NCI-H1417 treated with DMSO at 0.1 percent for 48 hours (cell line): ENCODE measurements at places on chromosomes 11 and 22.

- DNase-seq: no peak
Observed at GRCh38 chr22:45398214-45398613, 15.2 kb downstream of the SMC1B start.

- no peak for DNase-seq
Observed at GRCh38 chr11:73464347-73464746, 88.1 kb downstream of the RELT start.

GRCh38 chr11:116871248-116871647 is 33.8 kb upstream of the APOA1 start:
- no peak for DNase-seq

GRCh38 chr11:9053316-9054035 is 37.9 kb downstream of the SCUBE2 start:
- DNase-seq: no peak

- DNase-seq: no peak
Observed at GRCh38 chr22:25554238-25554671, 10.2 kb upstream of the GRK3 start.

DNA sequence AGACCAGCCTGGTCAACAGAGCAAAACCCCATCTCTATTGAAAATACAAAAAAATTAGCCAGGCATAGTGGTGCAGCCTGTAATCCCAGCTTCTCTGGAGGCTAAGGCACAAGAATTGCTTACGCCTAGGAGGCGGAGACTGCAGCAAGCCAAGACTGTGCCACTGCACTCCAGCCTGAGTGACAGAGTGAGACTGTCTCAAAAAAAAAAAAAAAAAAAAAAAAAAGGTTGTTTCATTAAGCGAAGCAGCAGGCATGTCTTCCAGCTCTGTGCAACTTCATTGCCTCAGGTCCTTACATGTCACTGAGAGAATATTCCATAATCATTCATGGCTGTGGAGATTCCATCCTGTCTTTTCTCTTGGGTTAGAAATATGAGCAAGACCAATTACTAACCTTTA is 16.9 kb downstream of the GAB2 start:
- DNase-seq: no peak

DNA sequence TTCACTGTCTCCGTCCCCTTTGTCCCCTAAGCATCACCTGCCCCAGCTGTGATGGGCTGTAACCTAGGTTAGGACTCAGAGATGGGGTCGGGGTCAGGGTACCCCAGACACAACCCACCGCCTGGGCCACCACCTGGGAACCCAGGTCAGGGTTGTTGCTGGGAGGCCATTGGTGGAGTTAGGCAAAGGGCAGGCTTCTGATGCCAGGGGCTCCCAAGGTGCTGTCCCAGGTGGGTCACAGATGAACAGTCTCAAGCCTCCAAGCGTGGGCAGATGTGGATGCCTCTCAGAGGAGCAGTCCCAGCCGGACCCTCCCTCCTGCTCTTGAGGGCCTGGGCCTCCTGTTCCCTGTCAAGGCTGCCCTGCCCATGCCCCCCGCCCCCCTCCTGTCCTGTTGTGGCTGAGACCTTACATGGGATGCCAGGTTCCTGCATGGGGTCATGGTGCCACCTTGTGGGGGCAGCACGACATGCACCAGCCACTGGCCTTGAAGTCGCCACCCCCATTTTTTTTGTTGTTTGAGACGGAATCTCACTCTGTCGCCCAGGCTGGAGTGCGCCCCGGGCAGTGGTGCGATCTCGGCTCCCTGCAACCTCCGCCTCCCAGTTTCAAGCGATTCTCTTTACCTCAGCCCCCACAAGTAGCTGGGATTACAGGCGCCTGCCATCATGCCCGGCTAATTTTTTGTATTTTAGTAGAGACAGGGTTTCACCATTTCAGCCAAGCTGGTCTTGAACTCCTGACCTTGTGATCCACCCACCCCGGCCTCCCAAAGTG is 12.1 kb downstream of the GATD1 start:
- DNase-seq: no peak

GRCh38 chr22:48605856-48606481 is 1221.7 kb downstream of the BRD1 start:
- DNase-seq: no peak
